H1 (cell line): ENCODE measurements at places on chromosomes 2 and 18. TPM values are rescaled to one million over a fixed set of nuclear protein-coding genes. Genes with fewer than 3 reads are reported as not detected.

DNA sequence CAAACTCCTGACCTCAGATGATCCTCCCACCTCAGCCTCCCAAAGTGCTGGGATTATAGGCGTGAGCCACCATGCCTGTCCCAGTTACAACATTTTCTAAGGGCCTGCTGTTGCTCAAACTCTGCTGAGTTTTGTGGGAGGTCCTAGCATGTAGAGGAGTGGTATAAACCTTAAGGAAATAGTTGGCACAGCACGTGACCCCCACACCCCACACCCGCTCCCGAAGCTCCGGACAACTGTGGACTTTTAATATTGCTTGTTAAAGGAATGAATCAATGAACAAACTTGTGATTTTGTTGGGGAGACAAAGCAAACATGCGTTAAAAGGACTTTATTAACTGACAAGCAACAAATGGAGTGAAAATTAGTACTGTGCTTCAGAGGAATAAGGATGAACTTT, 137.8 kb upstream of the GATA6 start:
- H3K27ac ChIP-seq, result no peak overlapping the region
- no peaks in the 10 kb centered on the region for H3K27me3 ChIP-seq
- no peak overlapping the region for H3K4me3 ChIP-seq
- no peak for DNase-seq

DNA sequence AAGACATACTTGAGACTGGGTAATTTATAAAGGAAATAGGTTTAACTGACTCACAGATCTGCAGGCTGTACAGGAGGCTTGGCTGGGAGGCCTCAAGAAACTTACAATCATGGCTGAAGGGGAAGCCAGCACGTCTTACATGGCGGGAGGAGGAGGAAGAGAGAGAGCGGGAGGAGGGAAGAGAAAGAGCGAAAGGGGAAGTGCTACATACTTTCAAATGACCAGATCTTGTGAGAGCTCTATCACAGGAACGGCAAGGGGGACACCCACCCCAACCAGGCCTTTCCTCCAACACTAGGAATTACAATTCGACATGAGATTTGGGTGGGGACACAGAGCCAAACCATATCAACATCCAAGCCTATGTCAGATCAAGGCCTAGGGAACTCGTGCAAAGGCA, 24.2 kb downstream of the MYL12B start:
- H3K27ac ChIP-seq, result no peak overlapping the region
- H3K27me3 ChIP-seq, result no peaks in the 10 kb centered on the region
- no peak for DNase-seq
- H3K36me3 ChIP-seq, result no peaks in the 10 kb centered on the region
- no peak overlapping the region for H3K4me3 ChIP-seq

DNA sequence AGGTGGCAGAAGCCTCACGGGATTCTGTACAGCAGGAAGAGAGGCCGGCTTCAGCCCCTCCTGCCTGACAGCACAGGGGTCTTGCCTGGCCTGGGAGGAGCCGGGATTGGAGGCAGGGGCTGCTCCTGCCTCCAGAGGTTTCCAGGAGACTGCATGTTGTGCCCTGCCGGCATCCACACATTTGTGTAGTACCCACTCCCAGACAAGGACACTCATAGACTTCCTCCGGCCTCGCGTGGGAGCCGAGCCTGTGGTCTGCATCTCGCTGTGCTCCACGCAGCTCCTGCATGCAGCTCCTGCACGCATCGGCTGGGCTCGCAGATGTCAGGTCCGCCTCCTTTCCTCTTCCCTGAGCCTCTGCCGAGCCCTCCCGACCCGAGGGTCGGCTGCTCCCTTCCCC, 34.7 kb downstream of the TPO start:
- H3K4me3 ChIP-seq, result no peak overlapping the region
- H3K4me1 ChIP-seq, result no peaks in the 10 kb centered on the region
- no peak overlapping the region; the same call in 1 of the 2 replicates for H3K27ac ChIP-seq
- H3K36me3 ChIP-seq, result no peaks in the 10 kb centered on the region
- no peaks in the 10 kb centered on the region for H3K27me3 ChIP-seq
- DNase-seq, result no peak

- H3K4me3 ChIP-seq, result no peak overlapping the region
- no peaks in the 10 kb centered on the region for H3K27me3 ChIP-seq
- no peak overlapping the region for H3K27ac ChIP-seq
- no peak for DNase-seq
These were observed 47.6 kb downstream of the PLB1 start for GRCh38 chr2:28543316-28544035.

DNA sequence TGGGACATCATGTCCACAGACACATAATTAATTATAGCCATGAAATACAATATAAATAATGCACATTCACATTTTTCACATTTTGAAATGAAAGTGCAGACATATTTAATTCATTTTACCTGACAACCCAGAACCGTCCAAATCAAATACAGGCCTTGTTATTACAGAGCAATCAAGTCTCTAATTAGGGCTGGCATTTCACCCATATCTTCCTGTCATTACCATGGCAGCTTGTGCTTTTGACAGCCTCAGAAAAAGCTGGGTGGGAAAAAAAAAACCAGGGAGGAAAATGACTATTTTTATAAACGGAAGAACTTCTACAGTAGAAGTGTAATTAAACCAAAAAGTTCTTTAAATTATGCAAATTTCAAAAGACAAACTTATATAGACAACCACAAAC, 436.4 kb downstream of the FBXO15 start:
- no peaks in the 10 kb centered on the region for H3K36me3 ChIP-seq
- no peak overlapping the region for H3K27ac ChIP-seq
- no peaks in the 10 kb centered on the region for H3K27me3 ChIP-seq
- DNase-seq, result no peak
- no peaks in the 10 kb centered on the region for H3K4me1 ChIP-seq
- no peak overlapping the region for H3K4me3 ChIP-seq

DNA sequence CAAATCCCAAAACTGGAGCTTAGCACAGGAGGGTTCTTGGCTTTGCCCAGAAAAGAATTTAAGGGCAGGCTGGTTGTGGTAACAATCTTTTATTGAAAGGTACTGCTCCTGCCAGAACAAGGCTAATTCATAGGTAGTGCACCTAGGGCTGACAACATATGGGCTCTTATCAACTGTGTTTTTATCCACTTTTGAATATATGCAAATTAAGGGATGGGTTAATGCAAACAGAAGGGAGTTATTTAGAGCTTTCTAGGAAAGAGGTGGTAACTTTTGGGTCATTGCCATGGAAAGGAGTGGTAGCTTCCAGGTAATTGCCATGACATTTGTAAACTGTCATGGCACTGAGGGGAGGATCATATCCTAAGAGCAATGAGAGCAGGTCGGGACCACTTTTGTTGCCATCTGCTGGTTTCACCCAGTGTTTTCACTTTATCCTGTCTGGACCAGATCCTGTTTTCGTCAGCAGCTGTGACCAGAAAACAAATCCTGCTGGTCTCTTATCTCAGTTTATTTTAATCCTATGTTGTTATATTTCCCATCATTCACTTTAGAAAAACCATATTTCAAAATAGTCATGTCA, 981 bp downstream of the C2orf66 start:
- DNase-seq, result no peak
- H3K4me1 ChIP-seq, result no peaks in the 10 kb centered on the region
- H3K27ac ChIP-seq, result no peak overlapping the region

DNA sequence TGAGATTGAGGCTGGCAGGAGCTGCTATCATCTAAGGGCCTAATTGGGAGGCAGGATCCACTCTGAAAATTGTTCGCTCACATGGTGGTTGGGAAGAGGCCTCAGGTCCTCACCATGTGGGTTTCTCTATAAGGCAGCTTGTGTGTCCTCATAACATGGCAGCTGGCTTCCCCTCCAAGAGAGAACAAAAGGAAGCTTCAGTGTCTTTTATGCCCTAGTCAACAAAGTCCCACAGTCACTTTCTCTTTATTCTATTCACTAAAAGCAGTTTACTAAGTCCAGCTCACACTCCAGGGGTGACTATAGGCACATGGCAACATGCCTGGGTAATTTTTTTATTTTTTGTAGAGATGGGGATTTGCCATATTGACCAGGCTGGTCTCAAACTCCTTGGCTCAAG, 5.8 kb upstream of the ITGAV start:
- H3K4me3 ChIP-seq, result no peak overlapping the region
- peaks cover 2% of the 10 kb centered on the region; the same call in 1 of the 2 replicates for H3K4me1 ChIP-seq
- no peaks in the 10 kb centered on the region for H3K27me3 ChIP-seq

DNA sequence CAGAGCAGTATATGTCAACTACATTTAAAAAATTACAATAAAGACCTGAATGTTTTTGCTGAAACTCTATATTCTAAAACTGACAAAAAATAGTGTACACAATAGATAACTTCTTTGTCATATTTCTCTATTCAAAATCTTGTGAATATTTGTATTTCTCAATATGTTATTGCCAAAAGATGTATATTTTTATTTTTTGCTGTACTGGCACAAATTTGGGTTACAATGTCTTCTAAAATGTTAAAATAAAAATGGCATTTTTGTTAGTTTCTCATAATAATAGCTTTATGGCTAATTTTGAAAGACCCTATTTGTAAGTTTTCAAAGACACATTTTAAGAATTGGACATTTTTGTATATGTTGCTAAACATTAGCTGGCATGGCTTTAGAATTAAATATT, 630 bp upstream of the ARHGEF33 start:
- H3K4me1 ChIP-seq, result no peaks in the 10 kb centered on the region
- H3K36me3 ChIP-seq, result no peaks in the 10 kb centered on the region
- H3K4me3 ChIP-seq, result no peak overlapping the region
- DNase-seq, result no peak

GRCh38 chr18:54433368-54433767, 75.7 kb downstream of the C18orf54 start:
- DNase-seq, result no peak
- no peak overlapping the region for H3K4me3 ChIP-seq
- no peak overlapping the region for H3K27ac ChIP-seq
- H3K4me1 ChIP-seq, result no peaks in the 10 kb centered on the region

LRATD1 gene
- total RNA-seq, result 2.3 and 2.4 TPM in 2 replicates

DNA sequence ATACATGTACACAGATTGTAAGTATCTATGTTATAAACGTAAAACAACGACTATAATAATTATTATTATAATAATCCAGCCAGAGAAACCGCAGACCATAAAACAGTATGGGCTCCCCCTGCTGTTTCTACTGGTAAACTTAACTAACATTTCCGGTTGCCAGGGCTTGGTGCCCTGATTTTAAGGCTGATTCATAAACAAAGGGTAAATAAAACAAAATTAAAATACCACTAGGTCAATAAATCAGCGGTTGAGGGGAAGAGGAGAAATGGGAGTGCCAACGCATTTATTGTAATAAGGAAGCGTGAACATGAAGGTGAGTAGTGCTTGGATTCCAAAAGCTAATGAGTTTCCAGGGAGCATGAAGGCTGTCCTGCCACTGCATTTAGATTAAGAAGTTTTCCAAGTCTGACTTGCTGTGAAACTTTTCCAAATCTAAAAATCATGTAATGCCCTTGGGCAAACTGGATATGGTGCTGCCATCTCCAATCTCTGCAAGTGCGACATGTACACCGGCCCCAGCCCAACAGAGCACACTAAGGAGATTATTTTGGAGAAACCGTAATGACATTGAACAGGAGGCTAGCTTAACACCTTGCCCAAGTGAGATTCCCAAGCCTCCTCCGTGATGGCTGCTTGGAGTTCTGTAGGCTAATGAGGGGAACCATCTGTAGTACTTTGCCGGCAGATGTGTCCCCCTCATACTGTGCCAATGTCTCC, 50.7 kb upstream of the HNRNPA3 start:
- no peak overlapping the region for H3K27ac ChIP-seq
- H3K27me3 ChIP-seq, result no peaks in the 10 kb centered on the region
- no peaks in the 10 kb centered on the region for H3K36me3 ChIP-seq
- DNase-seq, result no peak
- H3K4me3 ChIP-seq, result no peak overlapping the region

PARD3B gene
- total RNA-seq, result 4.9 and 5.7 TPM in 2 replicates

DNA sequence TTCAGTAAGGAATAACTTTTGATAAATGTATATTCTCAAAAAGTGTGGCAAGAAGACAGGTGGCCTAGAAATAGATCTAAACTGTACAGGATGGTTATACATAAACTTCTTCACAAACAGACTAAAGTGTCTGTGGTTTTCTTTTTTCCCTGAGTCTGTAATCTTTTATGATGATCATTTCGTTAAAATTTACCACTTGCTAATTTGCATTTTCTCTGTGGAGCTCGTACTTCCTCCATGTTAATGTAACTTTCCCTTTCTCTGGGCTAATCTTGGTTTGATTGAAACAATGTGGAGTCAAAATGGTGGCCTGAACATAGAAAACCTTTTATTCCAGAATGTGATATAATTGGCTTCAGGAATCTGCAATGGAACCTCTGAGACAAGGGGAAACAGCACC, 166.2 kb downstream of the FTCDNL1 start:
- no peak overlapping the region for H3K27ac ChIP-seq
- no peak for DNase-seq
- no peak overlapping the region for H3K4me3 ChIP-seq

- H3K4me1 ChIP-seq, result no peaks in the 10 kb centered on the region
- H3K27me3 ChIP-seq, result no peaks in the 10 kb centered on the region
- H3K36me3 ChIP-seq, result no peaks in the 10 kb centered on the region
- DNase-seq, result no peak
- no peak overlapping the region for H3K27ac ChIP-seq
- no peak overlapping the region for H3K4me3 ChIP-seq
These were observed 225.1 kb upstream of the TMEFF2 start for GRCh38 chr2:192419786-192420185.

RNF125 gene
- total RNA-seq, result 14.3 and 15.2 TPM in 2 replicates

GALR1 gene
- total RNA-seq, result 0.98 and 1.6 TPM in 2 replicates

FAM228A gene
- total RNA-seq, result not detected in 2 replicates

DNA sequence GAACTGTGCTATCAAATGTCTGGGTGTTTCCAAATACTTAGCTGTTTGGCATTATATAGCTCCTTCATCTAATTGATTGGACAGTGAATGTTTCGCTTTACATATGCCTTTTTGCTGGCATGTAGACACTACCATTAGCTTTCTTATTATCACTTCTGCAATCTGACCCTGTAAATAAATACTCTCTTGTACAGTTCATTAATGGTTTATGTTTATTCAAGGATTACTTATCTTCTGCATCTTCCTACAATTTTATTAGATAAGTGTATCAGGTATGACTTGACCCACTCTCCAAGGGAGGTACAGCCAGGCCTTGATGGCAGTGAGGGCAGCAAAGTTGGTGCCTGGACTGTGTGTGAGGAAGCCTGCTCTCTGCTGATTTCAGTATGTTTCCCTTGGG, 614.1 kb upstream of the SETBP1 start:
- no peaks in the 10 kb centered on the region for H3K27me3 ChIP-seq
- DNase-seq, result no peak
- no peaks in the 10 kb centered on the region for H3K36me3 ChIP-seq
- H3K4me3 ChIP-seq, result no peak overlapping the region
- H3K4me1 ChIP-seq, result no peaks in the 10 kb centered on the region

- no peaks in the 10 kb centered on the region for H3K36me3 ChIP-seq
- no peak overlapping the region for H3K27ac ChIP-seq
- H3K4me3 ChIP-seq, result no peak overlapping the region
- no peak for DNase-seq
- H3K4me1 ChIP-seq, result peaks cover 10% of the 10 kb centered on the region
- H3K27me3 ChIP-seq, result no peaks in the 10 kb centered on the region
These were observed 71.7 kb downstream of the DNMT3A start for GRCh38 chr2:25270061-25270460.

MROH2A gene
- total RNA-seq, result not detected in 2 replicates

LOXL3 gene
- 19.5 and 22.4 TPM in 2 replicates for total RNA-seq
